ENCODE measurements at places on chromosomes 3 and 15.
A peak's percentile ranks its signal among the peaks of the same experiment; 100 is the strongest.

- DNase-seq = no peak
Measured at GRCh38 chr3:61594144-61594963, 33.0 kb downstream of the PTPRG start.

GRCh38 chr3:8069471-8069870 lies 432.2 kb upstream of the LMCD1 start:
- no peak for DNase-seq

DNA sequence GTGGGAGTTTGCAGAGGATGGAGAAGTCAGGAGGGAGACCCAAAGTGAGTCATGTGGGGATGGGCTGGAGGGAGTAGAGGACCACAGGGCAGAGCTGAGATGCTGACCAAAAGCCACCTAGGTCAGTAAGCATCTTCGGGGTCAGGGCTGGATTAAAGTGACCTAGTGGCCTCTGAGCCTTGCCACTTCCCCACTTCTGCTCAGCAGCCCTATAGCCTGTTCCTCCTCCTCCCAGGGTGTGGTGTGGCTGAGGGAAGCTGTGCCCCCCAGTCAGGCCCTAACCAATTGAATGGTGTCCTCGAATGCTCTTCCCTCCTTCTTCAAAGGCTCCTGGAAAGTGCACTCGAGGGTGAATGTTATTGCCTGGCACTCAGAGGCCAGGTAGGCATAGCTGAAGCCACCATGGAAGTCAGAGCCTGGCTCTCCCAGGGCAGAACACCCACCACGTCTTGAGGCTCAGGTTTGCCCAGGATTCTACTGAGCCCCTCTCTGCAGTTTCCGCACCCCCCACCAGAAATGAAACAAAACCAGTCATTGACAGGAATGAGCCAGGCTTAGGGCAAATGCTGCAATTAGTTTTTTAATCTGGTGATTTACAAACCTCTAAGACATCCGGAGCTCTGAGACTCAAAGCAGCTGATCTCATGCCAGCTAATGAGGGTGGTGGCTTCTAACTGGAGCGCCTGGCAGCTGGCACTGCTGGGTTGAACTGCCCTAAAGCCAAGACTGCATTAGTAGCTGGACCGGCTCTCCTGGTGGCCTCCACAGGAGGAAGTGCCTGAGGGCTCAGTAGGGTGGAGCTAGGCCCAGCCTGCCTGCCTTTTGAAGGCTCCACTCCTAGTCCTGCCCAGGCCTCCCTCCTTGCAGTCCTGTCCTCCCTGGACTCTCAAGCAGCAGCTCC lies 26.0 kb upstream of the VIPR1 start:
- DNase-seq = no peak

DNA sequence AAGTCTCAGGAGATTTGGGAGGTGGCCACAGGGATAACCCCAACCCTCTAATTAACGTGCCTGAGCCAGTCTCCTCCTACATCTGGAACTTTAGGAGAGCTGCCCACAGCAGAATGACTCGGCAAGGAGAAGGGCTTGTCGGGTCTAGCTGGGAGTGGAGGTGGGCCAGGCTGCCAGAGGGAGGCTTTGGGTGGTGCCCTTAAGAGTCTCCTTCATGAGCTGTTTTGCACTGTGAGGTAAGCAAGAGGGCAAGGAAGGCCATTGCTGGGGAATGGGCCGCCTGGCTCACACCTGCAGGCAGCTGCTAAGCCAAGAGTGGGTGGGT lies 3.6 kb upstream of the TNK2 start:
- DNase-seq = no peak

DNA sequence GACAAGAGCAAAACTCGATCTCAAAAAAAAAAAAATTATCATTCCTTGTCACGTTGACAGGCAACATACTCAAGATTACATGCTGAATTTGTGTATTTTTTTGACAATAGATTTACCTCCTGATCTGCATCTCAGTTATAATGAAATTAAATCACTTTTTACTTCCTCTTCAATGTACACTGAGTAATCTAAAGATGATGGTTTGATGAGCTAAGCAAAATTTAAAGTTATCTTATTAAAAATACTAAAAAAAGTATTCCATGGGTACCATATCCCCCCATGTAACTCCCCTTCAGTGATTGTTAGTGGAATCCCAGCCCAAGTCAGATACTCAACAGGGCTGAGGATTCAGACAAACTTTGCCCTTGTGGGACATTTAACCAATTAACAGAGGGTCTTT lies 463.2 kb downstream of the OCA2 start:
- no peak for DNase-seq

DNA sequence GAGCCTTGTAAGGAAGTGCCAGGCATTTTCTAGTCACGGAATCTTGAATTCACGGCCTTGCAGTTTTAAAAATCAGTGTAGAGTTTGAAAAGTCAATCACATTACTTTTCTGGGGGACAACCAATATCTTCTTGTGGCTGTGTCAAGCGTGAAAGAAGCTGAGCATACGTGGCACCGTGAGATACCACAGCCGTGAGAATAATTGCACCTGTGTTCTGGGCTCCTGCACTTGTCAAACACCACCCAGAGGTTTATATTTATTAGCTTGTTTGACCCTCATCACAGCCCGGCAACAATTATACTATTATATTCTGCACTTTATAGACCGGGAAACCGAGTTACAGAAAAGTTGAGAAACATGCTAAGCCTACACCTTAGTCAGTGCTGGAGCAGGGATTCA lies 45.2 kb downstream of the ARRDC4 start:
- DNase-seq = no peak

GRCh38 chr3:129077222-129077621 lies 16.6 kb downstream of the GP9 start:
- DNase-seq = no peak

DNA sequence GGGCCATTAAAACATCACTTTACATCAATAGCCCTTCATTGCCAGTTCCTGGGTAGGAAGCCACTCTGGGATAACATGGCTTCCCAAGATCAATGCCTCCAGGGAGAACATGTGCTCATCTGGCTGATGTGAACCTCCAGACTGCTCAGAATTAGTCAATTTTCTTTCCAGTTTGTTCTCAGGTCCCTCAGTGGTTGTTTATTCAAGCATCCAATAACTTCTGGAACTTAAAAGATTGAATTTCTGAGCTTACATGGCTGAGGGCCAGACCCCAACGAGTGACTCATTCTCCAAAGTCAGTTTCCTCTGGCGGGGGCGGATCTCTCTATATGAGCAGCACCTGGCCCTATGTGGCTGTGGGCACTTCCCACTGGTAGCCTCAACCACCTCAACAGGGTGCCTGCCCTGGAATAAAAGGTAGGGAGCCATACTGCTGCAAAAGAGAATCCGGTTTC lies 34.0 kb downstream of the LYZL4 start:
- peak; percentile 3 for DNase-seq

Data from activated CD8-positive, alpha-beta memory T cell treated with anti-CD3 and anti-CD28 coated beads for 4 hours (primary cell).